Activated T-cell treated with anti-CD3 and anti-CD28 coated beads, Interleukin-2, amount 50 U/mL, for 4 hours (primary cell): ENCODE measurements at places on chromosomes 2 and 18. TPM values are rescaled to one million over a fixed set of nuclear protein-coding genes. Genes with fewer than 3 reads are reported as not detected.

- no peak for DNase-seq
These were observed 11.0 kb downstream of the EN1 start for GRCh38 chr2:118836411-118836930.

- no peak for DNase-seq
These were observed 53.9 kb downstream of the TNFRSF11A start for GRCh38 chr18:62379051-62379450.

GRCh38 chr18:78492813-78493371 lies 486.7 kb upstream of the SALL3 start:
- DNase-seq = no peak

EN1 gene
- total RNA-seq = not detected

IL1R1 gene
- total RNA-seq = 21.3 TPM

RBM44 gene
- 0.68 TPM for total RNA-seq

GALNT13 gene
- total RNA-seq = not detected

CD8B gene
- total RNA-seq = 47.4 TPM

GRCh38 chr18:73719611-73720010 lies 428.0 kb downstream of the FBXO15 start:
- DNase-seq = no peak
